ENCODE measurements at places on chromosomes 1 and 21.

DNA sequence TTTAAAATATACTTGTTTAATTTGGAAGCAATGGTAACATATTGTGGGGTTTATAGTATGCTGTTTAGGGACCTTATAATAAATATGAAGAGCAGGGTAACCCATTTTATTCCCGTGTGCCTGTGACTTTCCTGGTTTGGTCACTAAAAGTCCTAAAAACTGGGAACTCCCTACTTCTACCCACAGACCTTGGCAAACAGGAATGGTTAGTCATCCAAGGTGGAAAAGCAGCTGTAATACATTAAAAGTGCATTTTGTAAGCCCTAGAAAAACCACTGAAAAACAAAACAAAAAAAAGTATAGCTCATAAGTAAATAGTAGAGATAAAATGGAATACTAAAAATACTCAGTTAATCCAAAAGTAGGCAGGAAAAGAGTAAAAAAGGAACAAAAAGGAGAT, 538.9 kb downstream of the LMO4 start:
- DNase-seq: peak; percentile 42

DNA sequence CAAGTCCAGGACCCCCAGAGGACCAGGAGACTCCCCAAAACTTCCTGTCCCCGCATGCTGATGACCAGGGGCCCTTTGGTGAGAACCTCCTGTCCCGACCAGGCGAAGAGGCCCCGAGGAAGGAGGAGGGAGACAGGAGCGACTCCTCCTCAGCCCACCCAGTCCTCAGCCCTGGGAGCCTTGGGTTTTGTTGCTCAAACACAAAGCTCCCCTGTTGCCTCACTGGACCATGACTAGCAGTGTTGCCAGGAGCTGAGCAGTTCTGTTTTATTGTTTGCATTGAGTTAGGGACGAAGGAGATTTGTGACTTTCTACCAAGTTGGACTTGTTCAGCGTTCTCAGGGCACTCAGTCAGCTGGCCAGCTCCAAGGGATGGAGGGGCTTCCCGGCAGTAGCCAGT, 10.0 kb downstream of the UMODL1 start:
- DNase-seq: no peak

GRCh38 chr1:222546091-222546490, 1.8 kb downstream of the HHIPL2 start:
- DNase-seq: no peak

DNA sequence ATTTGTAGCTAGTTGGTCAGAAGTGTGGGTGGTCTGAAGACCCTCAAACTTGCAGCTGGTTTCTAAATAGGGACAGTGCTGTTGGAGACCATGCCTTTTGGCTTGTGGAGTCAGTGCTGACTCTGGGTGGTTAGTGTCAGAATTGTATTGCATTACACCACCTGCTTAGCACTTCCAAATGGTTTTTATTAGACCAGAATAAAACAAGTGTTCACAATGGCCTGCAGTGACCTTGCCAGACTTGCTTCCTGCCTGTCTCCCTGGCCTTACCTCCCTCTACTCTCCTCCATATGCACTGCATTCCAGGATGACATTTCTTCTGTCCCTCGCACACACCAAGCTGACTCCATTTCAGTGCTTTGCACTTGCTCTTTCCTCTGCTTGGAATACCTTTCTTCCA, 72.7 kb upstream of the CNIH3 start:
- DNase-seq: peak; percentile 25

GRCh38 chr1:10678402-10678801, 118.0 kb downstream of the CASZ1 start:
- DNase-seq: no peak

DNA sequence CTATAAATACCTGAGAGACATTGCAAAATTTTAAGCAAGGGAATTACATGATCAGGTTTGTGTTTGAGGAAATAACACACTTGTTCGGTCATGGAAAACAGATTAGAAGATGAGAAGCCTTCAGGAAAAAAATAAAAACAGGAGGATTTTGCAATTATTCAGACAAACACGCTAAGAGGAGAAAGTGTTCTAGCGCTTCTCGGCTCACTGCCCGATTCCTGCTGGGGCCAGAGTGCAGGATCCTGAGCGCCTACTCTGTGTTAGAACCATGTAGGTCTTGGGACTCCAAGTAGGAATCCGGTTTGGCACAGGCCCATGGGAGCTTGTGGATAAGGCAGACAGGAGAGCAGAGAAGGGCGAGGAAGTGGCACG, 8.1 kb upstream of the PRELP start:
- DNase-seq: no peak

Data from kidney tubule cell (primary cell).